ENCODE measurements at places on chromosomes 11 and 22.

- peak; percentile 27 for DNase-seq
These were observed 21.3 kb downstream of the PHF21A start for GRCh38 chr11:46099963-46100316.

- no peak for DNase-seq
These were observed 36.9 kb downstream of the CHRDL2 start for GRCh38 chr11:74694136-74694930.

DNA sequence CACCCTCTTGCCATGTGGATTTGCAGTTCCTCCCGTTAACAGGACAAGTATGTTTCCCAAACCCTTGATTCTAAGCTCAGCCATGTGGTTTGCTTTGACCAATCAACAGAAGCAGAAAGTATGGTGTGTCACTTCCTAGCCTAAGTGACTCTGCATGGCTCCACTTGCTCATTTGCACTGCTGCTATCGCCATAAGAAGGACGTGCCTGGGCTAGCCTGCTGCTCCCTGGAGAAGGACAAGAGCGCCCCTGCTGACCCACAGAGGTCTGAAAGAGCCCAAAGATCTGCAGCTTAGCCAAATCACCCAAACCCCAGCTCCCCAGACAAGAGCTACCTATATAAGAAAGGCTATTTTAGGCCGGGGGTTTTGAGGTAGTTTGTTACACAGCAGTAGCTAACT lies 18.0 kb downstream of the TBRG1 start:
- DNase-seq, result no peak

DNA sequence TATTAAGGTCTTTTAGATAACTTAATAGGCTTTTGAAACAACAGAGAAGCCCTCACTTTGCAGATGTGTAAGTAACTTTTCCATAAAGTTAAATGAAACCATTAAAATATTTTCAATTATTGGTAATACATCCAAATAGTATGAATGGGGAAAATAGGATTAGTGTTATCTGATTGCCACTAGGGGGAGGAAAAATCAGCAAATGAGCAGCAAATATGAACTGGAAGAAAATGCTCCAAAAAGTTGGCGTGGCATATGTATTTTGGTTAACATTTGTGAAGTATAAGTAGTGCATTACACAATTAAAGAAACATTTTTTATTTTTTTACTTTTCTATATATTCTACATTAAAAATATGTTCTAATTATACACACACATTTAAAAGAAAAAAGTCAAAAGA lies 259.8 kb upstream of the ANO5 start:
- no peak for DNase-seq

GRCh38 chr22:37508431-37508992 lies 10.7 kb downstream of the CARD10 start:
- DNase-seq, result no peak

DNA sequence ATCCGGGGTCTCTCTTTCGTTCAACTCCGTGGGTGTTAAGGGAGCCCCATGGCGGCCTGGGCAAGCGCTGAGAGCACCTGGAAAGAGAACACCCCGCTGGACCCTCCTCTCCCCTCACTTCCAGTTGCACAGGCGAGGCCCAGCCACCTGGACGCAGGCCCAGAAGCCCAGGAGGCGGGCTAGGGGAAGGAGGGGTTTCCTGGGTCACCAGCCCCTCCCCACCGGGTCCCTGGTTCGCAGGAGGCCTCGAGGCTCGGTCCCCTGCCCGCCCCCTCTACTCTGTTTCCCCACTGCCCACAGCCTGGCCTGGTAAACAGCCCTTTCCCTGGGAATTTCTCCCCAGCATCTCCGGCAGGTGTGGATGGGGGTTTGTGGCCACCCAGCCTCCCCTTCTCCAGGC lies 8.5 kb upstream of the NFAM1 start:
- DNase-seq, result no peak

DNA sequence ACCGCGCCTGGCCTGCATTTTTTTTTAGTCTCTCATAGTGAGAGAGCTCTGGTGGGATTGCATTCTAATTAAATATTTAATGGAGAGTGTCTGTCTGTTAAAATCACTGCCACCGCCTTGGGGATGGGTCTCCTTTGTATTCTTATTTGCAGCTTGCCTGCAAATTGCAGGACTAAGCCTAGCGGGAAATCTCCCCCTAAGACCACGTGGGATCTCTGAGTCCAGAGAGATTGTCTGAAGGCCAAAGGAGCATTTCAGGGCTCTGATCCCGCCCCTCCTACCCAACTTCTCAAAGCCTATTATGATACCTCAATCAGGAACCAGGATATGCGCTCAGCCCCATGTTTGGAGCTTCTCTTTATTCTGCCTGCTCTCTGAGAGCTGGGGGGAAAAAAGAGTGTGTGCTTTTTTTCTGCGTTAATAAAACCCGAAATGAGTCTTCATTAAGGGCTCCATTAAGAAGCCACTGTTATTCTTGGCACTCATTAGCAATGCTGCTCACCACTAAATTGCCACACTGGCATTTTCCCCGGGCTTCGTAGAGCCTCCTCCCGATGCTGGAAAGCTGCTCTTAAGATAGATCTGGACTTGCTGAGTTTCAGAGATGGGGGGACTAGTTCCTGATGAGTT lies 92.9 kb upstream of the THY1 start:
- no peak for DNase-seq

DNA sequence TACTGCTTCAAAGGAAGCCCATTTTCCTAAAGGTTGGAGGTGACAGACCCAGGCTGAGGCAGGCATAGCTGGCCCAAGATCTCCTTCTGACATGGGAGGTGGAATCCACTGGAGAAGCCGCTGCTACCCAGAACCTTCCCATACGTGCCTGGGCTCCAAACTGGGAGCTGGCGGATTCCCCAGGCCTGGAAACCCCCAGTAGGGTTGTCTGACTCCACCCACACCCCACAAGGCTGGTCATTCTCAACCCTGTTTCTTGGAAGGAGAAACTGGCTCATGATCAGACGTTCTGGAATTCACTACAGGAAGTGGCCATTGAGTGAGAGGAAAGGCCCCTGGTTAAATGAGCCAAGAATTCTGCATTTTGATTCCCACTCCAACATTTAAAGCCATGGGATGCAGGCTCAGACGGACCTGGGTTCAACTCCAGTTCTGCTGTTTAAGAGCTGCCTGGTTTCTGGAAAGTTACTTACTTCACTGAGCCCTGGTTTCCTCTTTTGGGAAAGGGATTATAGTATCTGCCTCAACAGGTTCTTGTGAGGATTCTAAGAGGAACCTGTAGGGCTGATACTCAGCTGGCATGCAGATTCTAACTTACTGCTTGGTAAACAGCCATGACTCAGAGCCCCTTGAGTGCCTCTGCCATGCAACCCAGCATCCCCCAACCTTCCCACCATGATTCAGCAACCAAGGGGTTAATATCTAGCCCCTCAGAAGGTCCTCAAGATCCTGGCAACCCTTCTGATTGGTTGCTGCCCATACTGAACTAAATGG lies 19.4 kb upstream of the TSKU start:
- DNase-seq, result no peak

GRCh38 chr11:109814824-109815223 lies 278.4 kb upstream of the ZC3H12C start:
- no peak for DNase-seq

- DNase-seq, result no peak
These were observed 2069.3 kb upstream of the RAG2 start for GRCh38 chr11:38667359-38667758.

DNA sequence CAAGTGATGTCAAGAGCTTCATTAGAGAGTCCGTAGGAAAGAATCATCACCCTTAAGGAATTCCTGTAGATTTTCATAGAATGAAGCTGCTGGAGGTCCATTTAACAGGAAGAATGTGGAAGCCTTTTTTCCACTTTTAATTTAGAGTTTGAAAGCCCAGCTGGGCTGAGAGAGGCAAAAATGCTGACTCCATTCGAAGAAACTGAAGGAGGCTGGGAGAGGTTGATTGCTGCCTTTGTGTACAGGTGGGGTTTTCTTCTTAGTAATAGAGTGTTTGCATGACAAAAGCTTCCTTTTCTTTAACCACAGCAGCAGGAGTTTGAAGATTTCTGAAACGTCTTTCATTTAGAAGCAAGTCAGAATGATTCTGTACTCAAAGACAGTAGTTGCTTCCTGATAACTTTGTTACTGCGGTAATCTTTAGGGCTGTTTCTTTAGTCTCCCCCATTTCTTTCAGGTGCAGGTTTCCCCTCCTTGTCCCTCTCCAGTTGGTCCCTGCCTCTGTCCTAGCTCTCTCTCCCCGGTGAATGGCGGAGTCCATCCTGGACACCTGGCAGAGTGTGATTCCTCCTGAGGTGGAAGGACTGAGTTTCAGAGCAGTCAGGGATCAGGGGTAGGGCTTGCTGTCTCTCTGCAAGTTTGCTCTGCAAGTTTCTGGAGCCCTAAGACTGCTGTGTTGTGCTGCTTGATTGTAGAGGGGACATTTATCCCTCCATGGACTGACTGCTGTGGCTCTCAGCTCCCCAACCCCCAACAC lies 166.2 kb downstream of the LDLRAD3 start:
- DNase-seq, result no peak

- DNase-seq, result no peak
These were observed 28.0 kb downstream of the CHID1 start for GRCh38 chr11:882596-882995.

DNA sequence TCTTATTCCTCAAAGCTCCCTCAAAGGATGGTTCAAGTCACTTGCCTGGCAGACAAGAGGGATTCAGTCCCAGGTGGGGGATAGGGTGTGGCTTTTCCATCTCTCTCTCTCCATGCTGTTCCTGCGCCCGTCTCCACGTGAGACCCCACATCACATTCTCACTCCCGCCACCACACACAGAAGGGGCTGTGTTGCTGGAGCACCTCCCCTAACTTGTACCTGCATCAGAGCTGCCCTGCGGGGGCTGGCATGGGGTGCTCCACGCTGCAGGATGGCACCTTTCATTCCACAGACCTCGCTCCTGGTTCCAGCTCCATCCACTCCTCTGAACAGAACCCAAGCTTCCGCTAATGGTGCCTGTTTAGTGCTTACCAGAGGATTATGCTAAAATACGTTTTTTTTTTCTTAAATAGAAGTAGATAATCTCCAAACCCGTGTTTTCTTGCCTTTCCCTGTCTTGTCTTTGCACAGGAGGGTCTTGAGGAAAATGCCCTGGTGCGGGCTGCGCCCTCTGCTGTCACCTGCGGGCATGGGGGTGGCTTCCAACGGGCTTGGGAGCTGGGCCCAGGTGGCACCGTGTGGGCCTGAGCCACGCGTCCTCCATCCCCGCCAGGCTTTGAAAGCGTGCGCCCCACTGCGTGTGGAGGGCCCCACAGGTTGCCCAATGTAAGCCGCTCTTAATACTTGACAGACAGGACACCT lies 985.6 kb downstream of the BRD1 start:
- DNase-seq, result no peak

DNA sequence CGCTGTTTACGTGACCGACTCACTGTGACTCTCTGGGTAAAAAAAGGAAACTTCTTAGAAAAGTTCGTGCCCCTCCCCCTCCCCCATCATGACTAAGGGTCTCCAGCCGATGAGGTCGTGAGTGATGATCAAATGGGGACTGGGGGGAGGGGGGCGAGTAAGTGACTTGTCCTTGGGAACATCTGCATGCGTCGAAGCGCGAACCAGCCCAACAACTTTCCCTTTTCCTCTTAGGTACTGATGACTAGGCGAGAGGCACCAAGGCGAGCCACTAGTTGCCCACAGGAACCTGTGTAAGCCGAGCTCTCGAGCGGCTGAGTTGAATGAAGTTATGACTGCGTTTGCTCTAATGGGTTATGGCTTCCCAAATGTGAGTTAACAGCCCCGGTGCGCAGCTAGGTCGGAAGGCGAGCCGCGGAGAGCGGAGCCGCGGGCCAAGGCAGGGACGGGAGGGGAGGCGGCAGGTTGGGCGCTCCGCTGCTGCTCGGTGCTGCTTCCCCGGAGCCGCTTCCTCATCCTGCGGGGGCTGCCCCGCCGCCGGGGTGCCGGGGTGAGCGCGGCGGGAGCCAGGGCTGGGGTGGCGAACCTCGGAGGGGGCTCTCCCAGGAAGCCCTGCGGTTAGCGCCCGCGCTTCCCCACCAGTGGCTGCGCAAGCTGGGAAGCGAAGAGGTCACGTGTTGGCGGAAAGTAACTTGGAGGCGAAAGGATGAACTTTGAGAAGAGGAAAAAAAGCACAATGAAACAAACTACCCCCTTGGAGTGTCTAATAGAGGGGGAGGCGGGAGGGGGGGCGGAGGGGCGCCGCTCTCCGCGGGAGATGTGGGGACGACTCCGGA lies 22.1 kb upstream of the BDNF start:
- DNase-seq, result no peak

GRCh38 chr11:121095561-121095960 lies 5.5 kb upstream of the TECTA start:
- no peak for DNase-seq

- DNase-seq, result no peak
These were observed at the start of gene OR4C16 for GRCh38 chr11:55571828-55572227. Gene OR4C16, plus strand, starts transcription at chr11:55572128. Its CDS starts 0 bp downstream, at chr11:55572128.

DNA sequence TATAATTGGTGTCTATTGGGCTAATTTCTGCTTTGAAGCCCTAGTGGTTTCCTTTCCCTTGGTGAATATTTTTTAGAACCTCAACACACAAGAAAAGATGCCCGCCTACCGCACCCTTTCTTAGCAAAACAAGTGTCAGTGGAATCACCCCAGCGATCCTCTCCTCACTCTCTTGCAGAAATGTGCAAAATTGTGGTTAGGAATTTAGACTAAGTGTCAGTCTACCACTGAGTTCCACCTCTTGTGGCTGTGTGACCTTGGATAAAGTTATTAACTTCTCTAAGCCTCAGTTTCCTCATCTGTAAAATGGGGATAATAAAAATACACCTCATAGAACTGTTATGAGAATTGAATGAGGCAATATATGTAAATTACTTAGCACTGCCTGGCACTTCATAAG lies 5.3 kb upstream of the JAML start:
- DNase-seq, result peak; percentile 73

DNA sequence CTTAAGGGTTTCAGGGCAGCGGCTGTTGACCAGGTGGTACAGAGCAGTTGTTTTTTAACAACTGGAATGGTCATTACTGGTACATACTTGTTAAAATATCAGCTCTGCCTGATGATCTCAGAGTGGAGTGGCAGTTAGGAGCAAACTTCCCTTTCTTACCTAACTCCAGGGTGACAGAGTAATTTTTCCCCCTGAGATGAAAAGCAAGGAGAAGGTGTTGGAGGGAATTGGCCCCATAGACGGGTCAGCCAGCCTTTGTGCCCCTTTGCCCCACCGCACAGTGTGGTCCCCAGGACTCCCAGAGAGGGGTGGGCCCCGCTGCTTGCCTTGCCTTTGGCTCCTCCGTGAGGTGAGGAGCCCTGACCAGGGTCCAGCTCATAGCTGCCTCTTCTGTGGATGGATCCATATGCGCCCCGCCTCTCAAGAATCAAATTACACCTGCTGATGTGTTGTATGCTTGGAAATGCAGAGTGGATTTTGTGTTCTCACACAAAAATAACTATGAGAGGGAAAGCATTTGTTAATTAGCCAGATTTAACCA lies 27.0 kb upstream of the SORL1-AS1 start:
- no peak for DNase-seq
